Cerebellar cortex (tissue), 1 donor: ENCODE measurements at places on chromosomes 1 and 21.

GRCh38 chr1:220878191-220879075 lies 810 bp upstream of the HLX start:
- no peak for DNase-seq

GRCh38 chr1:215636258-215636965 lies 69.3 kb downstream of the KCTD3 start:
- no peak for DNase-seq

- DNase-seq: no peak
Measured at GRCh38 chr1:235366286-235366685, 941 bp upstream of the TBCE start.

- DNase-seq: no peak
Measured at GRCh38 chr1:155198547-155198906, 9.2 kb downstream of the THBS3 start.

- peak; percentile 65 for DNase-seq
Measured at GRCh38 chr1:152458384-152459185, 44.5 kb upstream of the CRNN start.

- DNase-seq: no peak
Measured at GRCh38 chr1:203612932-203613682, 13.5 kb upstream of the ATP2B4 start.

DNA sequence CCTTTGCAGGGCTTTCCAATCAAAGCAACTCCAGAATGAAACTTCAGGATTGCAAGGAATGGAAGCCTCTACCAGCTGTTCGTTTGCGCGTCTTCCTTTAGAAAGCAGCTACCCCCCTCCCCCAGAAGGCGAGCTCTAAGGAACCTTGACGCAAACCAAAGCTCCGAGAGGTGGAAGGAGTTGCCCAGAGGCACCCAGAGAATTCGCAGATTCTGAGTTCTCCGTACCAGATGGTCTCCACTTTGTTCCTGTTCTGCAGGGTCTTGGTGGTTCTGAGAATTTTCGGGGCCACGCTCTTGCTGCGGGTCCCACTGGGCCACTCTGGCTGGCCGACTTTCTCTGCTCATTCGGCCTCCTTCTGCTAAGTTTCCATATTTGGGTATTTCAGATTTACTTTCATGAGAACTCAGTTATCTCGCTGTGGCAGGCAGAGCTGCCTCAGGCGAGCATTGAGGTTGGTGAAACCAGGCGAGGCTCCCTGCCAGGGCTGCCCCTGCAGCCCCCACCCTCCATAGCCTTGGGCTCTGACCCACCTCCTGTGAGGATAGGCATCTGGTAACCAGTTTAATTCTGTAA lies 801 bp downstream of the TRAF5 start:
- DNase-seq: no peak

GRCh38 chr1:41889506-41890414 lies 29.0 kb downstream of the HIVEP3 start:
- DNase-seq: no peak

DNA sequence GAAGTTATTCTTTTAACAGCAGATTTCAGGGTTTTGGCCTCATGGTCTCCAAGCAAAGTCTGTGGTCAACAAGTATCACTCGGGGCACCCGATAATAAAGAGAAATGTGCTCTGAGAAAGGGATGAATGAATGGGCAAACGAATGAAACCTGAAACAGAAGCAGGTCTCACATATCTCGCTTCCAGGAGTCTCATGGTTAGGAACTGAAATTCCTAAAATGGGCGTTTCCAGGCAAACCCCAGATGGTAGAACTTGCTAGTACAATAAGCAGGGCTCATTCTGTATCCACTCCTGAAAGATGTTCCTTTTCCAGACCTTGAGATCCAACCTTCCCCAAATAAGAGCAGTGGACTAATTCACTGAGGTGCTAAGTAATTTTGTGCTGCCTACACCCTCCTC lies 87.2 kb downstream of the LAMC2 start:
- no peak for DNase-seq

GRCh38 chr1:47678464-47678980 lies 240.7 kb downstream of the FOXD2 start:
- no peak for DNase-seq

DNA sequence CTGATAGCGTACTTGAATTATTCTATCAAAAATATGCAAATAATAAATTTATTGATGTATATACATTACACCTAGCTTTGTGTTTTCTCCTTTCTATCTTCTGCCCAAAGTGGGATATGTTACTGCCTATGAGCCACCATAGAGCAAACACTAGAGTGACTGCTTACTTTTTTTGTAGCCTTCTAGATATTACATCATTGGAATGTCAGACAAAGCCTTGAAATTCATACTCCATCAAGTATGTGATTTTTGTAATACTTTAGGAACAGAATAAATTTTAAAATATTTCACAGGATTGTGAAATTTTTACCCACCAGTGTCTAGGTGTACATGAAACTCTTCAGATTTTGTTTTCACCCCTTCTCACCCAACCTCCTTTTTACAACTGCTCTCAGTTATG lies 787.6 kb downstream of the USP25 start:
- no peak for DNase-seq

- DNase-seq: no peak
Measured at GRCh38 chr1:66175581-66175980, 358.4 kb upstream of the SGIP1 start.

- DNase-seq: no peak
Measured at GRCh38 chr1:169608226-169608625, 21.7 kb downstream of the SELP start.

GRCh38 chr1:3772715-3773571 lies at the start of gene SMIM1:
Gene SMIM1 (plus strand): TSS chr1:3772749. CDS start chr1:3775374, 2,625 bp downstream.
- peak; percentile 30 for DNase-seq

DNA sequence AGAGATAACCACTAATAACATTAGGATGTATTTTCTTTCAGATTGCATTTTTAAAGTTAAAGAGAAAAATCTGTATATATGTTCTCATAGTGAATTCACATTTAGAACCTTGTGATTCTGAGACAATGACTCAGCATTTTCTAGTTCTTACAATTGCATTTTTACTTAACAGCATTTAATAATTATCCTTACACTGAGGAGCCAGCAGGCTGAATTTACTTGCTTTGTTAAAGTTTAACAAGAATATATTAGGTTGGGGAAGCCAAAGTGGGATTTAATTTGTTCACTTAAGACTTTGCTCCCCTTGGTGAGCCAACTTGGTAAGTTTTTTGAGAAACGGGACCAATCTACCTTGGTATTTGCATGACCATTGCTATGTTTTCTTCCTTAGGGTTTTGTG lies 4.5 kb downstream of the PATJ start:
- no peak for DNase-seq

GRCh38 chr1:201112173-201112731 lies at the start of gene CACNA1S:
Gene CACNA1S (minus strand): TSS chr1:201112426. CDS start chr1:201112339, 87 bp downstream.
- DNase-seq: no peak

DNA sequence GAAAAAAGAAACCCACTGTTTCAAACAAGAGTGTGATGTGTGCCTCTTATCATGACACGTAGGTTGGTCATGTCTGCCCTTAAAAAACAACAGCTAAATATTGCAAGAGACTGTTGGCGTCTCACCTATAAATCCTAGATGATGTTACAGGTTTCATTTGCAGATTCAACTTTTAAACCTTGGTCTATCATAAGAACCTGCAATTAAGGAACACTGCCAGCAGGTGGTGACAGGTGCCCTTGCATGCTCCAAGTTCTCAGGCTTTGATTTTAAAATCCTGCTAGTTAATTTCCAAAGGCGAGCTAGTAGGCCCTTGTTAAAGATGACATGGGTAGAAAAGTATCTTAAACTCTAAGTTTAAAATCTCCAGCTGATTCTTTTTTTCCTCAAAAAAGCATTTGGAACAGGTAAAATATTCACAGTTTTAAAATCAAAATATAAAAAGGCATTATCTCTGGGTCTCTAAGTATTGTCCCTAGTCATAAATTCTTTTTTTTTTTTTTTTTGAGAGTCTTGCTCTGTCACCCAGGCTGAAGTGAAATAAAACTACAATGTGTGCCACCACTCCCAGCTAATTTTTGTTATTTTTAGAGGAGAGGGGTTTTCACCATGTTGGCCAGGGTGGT lies 39.1 kb downstream of the CLSTN1 start:
- DNase-seq: peak; percentile 74

- DNase-seq: peak; percentile 76
Measured at GRCh38 chr1:3494321-3495308, 40.1 kb downstream of the ARHGEF16 start.

- no peak for DNase-seq
Measured at GRCh38 chr1:198741744-198742143, 102.9 kb downstream of the PTPRC start.

GRCh38 chr1:201089596-201089995 lies 22.6 kb downstream of the CACNA1S start:
- no peak for DNase-seq

- no peak for DNase-seq
Measured at GRCh38 chr1:2501041-2501819, 25.1 kb downstream of the PLCH2 start.

- peak; percentile 53 for DNase-seq
Measured at GRCh38 chr1:22751124-22751531, 40.5 kb downstream of the EPHB2 start.

GRCh38 chr1:242827538-242827937 lies 303.0 kb upstream of the PLD5 start:
- peak; percentile 7 for DNase-seq

GRCh38 chr1:6408023-6408422 lies 11.7 kb downstream of the HES2 start:
- DNase-seq: no peak

GRCh38 chr1:172203135-172203823 lies 217.2 kb upstream of the C1orf105 start:
- DNase-seq: no peak

GRCh38 chr1:206560007-206560716 lies 52.1 kb downstream of the EIF2D start:
- DNase-seq: peak; percentile 14

DNA sequence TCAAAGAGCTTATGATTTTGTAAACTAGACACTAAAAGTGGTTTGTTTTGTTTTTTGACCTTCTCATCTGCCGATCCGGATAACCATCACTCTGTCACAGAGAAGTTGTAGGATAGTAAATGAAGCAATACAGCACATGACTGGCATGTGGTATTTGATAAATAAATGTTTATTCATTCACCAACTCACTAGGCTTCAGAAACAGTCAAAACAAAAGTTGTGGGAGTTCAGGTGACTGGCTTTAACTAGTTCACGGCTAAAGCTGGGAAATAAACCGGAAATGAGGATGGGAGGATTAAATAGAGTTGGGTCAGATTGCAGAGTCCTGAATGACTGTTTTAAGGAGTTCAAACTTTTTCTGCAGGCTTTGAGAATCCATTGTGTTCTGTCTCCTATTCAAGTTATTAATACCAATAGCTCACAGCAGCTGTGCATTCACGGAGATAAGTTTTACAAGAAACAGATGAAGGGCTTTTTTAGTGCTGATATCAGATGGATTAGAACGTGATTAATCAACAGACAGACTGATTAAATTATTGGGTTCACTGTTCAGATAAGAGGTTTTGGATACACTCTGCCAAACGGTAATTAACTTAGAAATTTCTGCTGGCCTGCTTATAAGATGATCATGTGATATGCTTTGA lies 463.3 kb downstream of the DPYD start:
- no peak for DNase-seq

DNA sequence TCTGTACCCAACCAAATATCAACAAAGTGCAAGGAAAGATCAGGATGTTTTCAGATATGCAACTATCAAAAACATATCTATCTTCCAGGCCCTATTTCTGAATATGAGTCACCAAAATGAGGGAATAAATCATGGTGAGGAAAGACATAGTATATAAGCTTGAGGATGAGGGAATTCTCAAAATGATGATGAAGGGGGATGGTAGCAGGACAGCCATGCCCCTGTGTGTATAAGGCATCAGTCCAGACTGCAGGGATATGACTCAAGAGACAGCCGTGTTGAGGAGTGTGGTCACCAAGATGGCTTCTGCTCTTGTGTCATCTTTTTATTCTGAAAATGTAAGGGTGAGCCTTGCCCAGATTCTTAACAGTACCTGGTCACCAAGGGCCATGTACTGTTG lies 4.4 kb upstream of the WDR64 start:
- no peak for DNase-seq

DNA sequence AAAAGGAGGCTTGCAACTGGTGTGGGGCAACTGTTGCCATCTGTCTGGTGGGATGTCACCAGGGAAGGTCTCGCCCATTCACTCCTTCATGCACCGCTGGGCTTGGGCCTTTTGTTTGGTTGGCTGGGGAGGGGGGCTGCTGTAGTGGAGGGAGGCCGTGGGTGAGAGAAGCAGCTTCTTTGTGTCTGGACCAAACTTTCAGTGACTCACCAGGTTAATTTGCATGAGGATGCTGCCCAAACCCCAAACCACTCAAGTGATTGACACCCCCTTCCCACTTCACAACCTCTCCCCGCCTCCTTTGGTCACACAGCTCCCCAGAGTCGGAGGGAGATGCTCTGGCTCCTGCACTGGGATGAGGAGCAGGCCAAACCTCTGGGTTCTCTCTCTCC lies 19.7 kb downstream of the BTG2 start:
- no peak for DNase-seq

GRCh38 chr1:235712812-235713211 lies 63.2 kb upstream of the GNG4 start:
- no peak for DNase-seq

DNA sequence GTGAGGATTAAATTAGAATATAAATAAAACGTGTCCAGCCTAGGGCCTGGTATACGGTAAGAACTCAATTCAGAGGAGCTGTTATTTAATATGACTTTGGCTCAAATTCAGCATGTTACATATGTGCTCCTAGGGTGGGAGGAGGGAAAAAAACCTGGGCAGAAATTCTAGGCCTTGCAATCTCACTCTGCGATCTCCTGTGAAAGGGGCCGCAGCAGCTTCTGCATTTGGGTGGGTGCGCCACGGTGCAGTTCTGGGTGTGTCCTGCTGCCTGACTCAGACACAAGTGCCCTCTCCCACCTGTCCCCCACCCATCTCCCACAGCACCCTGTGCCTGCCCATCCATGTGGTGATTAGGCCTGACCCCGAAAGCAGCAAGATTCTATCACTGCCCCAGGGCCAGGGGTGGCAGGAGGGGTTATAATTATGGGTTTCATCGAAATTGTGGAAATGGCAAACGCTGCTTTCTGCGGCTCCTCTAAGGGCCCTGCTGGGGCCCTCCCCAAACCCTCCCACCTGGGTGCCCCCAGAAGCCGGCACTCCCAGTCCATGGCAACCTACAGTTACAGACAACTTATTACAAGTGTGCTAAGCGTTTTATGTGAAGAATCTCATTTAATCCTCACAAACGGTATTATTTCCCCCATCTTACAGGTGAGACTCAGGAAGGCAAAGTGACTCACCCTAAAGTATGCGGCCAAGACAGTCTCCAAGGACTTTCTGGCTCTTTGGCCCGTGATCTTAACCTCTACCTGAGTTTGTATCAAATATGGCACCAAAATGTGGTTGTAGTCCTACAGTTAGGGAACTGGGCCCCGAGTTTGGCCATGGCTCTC lies 25.5 kb upstream of the GRHL3 start:
- no peak for DNase-seq

- no peak for DNase-seq
Measured at GRCh38 chr1:234542211-234542850, 63.4 kb upstream of the TARBP1 start.

- DNase-seq: no peak
Measured at GRCh38 chr21:34707876-34708325, 39.1 kb downstream of the CLIC6 start.

GRCh38 chr21:15333136-15333710 lies 268.4 kb upstream of the NRIP1 start:
- DNase-seq: no peak
